ENCODE measurements at places on chromosomes 6 and 20. TPM values are rescaled to one million over a fixed set of nuclear protein-coding genes. Genes with fewer than 3 reads are reported as not detected.

C2 gene
- polyA plus RNA-seq = 6.4 TPM

TRAPPC3L gene
- 0.11 TPM for polyA plus RNA-seq

DNA sequence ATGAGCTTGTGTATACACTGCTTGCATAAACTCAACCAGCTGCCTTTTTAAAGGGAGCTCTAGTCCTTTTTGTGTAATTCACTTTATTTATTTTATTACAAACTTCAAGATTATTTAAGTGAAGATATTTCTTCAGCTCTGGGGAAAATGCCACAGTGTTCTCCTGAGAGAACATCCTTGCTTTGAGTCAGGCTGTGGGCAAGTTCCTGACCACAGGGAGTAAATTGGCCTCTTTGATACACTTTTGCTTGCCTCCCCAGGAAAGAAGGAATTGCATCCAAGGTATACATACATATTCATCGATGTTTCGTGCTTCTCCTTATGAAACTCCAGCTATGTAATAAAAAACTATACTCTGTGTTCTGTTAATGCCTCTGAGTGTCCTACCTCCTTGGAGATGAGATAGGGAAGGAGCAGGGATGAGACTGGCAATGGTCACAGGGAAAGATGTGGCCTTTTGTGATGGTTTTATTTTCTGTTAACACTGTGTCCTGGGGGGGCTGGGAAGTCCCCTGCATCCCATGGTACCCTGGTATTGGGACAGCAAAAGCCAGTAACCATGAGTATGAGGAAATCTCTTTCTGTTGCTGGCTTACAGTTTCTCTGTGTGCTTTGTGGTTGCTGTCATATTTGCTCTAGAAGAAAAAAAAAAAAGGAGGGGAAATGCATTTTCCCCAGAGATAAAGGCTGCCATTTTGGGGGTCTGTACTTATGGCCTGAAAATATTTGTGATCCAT lies 15.3 kb downstream of the TNFAIP3 start:
- no peak for DNase-seq

DNA sequence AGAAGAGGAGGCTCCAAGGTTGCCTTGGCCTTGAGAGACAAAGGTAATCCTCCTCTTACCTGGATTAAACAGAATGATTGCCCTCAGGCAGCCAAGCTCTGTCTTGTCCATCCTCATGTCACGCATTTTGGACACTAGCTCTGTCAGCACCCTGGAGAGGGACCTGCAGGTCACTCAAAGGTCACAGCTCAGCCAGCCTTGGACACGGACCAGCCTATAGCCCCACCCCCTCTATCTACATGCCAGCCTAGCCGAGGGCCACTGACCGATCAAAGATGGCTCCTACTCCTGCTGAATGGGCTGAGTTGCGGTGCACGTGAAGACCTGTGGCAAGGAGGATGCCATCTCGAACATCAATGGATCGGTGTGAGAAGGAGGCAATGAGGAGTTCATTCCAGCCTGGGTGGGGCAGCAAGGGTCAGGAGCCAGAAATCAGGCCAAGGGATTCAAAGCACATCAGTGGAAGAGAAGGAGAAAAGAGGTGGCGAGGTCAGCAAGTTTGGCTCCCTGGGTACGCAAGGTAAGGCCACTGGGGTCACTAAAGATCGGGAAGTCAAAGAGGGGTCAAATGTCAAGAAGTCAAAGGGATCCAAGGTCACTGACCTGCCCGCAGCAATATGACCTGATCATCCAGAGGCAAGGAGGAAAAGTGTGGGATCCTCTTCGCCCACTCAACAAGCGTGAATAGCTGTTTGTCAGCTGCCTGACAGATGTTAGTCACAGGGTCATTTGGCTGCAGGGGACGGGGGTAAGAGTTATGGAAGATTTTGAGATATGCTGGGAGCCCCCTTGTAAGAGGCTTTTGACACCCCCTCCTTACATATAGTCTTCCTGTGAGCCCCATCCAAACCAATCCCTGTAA lies 3.3 kb upstream of the COL11A2 start:
- no peak for DNase-seq

DNA sequence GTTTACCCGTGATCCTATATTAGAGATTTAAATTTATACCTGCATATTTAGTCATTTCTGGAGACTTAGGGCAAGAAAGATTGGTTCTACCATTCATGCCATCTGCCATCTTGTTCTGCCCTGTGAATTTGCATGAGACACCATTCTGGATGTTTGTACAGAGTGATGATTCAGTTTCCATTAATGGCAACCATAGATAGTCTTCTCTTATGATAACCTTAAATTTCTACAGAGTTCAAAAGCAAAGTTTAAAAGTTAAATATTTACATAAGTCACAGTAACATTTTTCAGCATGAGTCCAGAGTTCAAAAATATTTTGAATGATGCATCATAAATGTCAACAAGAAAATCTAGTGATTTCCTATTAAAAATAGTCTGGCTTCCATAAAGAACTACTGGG lies 23.2 kb downstream of the PLCB1 start:
- DNase-seq = no peak
